ENCODE measurements at places on chromosomes 5 and 9.

- no peak for DNase-seq
Measured at GRCh38 chr9:113574441-113575262, 111.1 kb downstream of the RGS3 start.

DNA sequence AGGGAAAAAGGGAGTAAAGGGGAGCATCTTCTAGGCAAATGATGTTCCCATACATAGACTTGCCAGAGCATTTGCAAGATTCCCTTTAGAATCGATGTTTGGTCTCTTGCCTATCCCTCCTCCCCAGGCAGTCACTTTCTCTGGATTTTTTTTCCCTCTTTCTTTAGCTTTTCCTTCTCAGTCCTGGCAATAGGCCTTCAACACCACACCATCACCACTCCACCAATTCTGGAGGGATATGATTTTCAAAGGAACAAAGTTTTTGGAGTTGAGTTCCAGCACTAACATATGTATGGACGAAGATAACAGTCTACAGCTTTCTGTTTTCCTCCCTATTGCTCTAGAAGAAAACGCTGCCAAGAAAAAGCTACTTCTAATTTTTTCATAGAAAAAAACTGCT, 377.4 kb downstream of the PDE4D start:
- DNase-seq = no peak

DNA sequence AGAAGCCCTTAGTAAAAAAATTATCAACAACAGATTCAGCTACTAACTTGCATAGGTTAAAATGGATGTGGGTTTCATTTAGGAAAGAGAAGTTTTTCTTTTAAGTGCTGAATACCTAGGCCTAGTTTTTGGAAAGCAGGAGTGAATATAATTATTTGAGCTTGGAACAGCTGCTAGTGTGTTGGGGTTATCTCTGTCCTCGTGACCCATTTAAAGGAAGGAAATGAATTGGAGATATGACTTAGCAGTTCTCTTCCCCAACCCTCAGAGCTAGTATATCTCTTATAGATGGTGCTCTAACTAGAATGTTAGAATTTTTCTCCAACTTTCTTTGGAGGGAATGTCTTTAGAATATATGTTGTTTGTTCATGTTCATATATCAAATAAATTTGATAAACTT, 38.6 kb downstream of the ZNF366 start:
- no peak for DNase-seq

GRCh38 chr9:110058304-110058953, 149.5 kb downstream of the C9orf152 start:
- DNase-seq = peak; percentile 60

GRCh38 chr9:89412541-89412940, 85.4 kb downstream of the SEMA4D start:
- no peak for DNase-seq

DNA sequence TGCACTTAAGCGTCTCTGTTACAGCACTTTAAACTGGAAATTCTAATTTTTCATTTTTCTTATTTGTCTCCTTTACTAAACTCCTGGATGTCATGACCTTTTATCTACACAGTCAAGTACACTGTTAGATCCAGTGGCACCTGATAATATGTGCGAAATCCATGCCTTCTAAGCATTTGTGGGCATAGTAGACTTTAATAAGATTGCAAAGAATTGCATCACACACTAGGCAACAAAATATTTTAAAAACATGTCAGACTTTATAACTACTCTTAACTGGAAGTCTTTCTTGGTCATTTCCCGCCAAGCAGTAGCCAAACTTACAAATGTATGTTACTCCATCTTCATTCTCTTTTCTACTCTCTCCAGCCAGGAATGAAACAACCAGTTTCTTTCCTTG, 5.0 kb upstream of the SPINK1 start:
- DNase-seq = no peak

DNA sequence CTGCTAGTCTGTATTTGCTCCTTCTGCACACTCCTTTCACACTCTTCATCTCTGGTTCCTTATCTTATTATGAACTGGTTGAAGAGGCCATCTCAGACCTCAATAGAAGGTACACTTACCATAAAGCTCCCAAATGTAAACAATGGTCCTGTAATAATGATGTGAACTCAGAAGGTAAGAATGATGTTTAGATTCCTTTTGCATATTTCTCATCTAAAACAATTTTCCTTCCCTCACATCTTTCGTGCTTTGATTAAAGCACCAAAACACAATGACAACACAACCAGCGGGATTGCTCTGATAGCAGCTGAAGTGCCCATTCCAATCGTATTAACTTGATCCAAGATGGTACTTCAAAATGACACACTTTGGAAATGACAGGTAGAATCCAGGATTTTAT, 34.3 kb downstream of the NFIB start:
- no peak for DNase-seq

DNA sequence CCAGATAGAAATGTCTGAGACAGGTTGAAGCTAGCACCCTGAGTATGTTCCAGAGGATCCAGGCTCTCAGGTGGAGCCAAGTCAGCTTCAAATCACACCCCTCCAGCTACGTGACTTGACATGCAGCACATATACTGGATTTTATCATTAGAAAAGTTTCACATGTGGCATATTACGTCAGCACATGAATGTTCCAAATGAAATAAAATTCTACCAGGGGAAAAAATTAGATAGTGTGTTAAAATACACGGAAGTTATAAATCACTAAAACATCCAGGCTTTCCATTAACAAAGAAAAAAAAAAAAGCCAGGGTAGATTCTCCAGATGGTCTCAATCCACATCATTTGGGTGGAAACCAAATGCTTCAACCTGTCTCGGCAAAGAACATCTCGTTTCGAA, 251.6 kb downstream of the MPDZ start:
- no peak for DNase-seq

- DNase-seq = no peak
Measured at GRCh38 chr5:66982470-66982869, 214.1 kb downstream of the CD180 start.

- DNase-seq = no peak
Measured at GRCh38 chr5:152551061-152551460, 146.0 kb upstream of the NMUR2 start.

- no peak for DNase-seq
Measured at GRCh38 chr5:132389051-132389331, 19.5 kb downstream of the SLC22A5 start.

DNA sequence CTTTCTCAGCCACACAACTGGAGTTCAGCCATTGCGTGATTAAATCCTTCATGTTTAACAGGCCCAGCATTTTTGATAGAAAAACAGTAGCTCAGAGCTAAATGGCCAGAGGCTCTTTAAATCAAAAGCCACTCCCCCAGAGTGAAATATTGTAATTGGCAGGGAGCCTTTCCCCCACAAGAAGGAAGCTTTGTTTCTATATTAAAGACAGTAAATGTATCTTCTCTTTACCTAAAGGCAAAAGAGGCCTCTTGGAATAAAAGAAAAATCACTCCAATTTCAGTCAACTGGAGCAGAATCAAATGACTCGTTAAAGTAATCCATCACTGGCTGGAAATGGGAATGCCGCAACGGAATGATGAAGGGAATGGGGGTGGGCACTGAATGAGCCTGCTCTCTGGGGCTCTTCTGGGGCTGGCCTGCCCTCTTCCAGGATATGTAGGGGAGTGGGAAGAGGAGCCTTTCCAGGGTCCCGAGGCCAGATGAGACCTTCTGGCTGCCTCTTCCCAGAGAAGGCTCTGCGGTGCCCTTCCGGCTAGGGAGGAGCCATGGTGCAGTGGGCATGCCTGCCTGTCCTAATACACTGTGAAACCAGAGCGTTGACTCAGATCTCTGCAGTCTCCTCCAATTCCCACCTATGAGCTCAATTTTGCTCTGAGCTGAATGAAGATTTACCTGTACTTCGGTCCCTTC, 45.2 kb downstream of the ANKDD1B start:
- no peak for DNase-seq

DNA sequence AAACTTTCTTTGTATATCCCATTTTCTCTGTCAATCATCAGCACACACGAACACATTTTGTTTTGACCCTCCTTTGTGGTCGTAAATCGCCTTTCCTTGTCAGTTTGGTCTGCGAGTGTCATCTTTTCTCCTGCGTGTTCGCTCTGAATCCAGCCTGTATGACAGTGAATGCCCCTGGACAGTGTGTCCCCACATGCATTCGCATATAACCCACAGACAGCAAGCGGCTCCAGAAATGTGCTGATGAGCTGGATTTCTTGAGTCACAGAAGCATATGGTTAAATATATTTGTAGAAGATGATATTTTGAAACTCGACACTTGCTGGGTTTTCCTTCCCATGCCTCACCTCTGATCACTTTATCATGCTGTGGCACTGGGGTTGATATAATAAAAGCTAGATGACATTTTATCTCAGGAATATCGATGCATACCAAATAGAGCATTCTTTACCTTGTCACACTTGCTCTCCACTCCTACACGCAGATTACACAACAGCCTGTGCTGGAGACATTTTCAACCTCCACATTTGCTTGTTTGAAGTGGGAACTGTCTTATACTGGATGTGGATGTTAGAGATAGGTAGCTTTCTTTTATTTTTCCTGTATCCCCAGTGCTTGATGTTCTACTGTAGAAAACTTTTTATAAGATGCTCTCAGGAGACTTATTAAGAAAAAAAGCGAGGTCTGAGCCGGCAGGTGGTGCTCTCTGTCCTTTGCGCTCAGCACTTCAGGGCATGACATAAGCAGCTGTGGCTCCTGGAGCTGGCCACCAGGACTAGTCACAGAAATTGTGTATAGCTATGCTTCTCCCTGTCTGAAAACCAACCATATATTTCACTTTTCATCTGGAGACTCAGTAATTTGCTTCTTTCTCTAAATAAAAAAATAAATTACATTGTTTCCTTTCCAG, 215.1 kb downstream of the SH3GL2 start:
- DNase-seq = no peak

DNA sequence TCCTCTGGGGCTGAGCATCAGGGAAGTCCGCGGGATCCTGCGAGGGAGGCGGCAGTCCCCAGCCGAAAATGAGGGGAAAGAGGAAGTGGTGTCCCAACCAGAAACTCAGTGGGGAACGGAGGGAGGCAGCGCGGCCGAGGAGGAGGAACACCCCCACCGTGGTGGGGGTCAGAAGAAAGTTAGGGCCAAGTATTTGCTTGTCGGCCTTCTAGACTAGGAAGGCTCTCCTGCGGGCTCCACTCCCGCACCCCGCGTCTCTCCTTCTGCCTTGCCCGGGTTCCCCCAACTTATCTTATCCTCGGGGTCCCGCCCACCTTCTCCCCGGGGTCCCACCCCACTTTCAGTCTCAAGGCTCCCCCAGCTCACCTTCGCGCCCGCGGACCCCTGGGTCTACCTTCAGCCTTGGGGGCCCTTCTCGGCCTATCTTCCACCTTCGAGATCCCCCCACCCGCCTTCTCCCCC, 557 bp upstream of the PHF2 start:
- DNase-seq = peak; percentile 62

- DNase-seq = no peak
Measured at GRCh38 chr9:34087370-34087769, 38.7 kb upstream of the UBAP2 start.

- DNase-seq = no peak
Measured at GRCh38 chr9:89975630-89976029, 370.8 kb downstream of the GADD45G start.

Data from ureter (tissue), 1 donor.